ENCODE measurements at places on chromosomes 5 and 9.

GRCh38 chr5:94524841-94525697 lies 93.3 kb downstream of the KIAA0825 start:
- peak; percentile 55 for DNase-seq

DNA sequence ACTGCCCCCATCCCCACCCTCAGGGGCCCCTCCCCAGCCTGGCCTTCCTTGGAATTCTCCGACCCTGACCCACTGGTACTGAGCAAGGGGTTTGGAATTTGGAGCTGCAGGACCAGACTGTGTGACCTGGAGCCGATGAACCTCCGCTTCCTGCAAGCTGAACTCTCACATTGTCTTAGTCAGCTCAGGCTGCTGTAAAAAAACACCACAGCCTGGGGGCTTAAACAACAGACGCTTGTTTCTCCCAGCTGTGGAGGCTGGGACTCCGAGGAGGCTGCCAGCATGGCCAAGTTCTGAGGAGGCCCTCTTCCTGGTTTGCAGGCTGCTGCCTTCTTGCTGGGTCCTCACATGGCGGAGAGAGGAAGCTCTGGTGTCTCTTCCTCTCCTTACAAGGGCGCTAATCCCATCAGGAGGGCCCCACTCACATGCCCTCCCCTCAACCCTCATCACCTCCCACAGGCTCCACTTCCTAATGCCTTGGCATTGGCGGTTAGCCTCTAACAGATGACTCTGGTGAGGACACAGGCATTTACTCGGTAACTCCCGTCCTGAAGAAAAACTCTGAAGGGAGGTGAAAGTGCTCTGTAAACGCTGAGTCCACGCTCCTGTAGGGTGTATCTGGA lies 42.4 kb downstream of the C5orf15 start:
- no peak for DNase-seq

DNA sequence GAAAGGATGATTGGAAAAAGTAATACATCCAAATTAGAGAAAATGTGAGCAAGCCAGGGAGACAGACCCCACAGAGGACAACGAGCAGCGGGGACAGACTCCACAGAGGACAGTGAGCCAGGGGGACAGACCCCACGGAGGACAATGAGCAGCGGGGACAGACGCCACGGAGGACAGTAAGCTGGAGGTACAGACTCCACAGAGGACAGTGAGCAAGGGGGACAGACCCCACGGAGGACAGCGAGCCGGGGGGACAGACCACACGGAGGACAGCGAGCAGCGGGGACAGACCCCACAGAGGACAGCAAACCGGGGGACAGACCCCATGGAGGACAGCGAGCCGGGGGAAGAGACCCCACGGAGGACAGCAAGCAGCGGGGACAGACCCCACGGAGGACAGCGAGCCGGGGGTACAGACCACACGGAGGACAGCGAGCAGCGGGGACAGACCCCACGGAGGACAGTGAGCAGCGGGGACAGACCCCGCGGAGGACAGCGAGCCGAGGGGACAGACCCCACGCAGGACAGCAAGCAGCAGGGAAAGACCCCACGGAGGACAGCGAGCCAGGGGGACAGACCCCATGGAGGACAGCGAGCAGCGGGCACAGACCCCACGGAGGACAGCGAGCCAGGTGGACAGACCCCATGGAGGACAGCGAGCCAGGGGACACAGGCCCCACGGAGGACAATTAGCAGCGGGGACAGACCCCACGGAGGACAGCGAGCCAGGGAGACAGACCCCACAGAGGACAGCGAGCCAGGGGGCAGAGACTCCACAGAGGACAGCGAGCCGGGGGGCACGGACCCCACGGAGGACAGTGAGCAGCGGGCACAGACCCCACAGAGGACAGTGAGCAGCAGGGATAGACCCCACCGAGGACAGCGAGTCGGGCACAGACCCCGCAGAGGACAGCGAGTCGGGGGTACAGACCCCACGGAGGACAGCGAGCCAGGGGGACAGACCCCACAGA lies 1.9 kb upstream of the ZDHHC11 start:
- no peak for DNase-seq

GRCh38 chr5:19975795-19976194 lies 12.2 kb downstream of the CDH18 start:
- no peak for DNase-seq

DNA sequence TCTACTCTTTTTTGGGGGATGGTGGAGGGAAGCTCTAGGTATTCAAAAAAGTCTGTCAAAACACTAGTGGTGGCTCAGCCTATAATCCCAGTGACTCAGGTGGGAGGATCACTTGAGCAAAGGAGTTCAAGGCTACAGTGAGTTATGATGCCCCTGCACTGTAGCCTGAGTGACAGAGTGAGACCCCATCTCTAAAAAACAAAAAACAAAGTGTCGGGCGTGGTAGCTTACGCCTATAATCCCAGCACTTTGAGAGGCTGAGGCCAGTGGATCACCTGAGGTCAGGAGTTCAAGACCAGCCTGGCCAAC lies 15.8 kb upstream of the SLC35D2 start:
- no peak for DNase-seq

GRCh38 chr9:119639287-119639955 lies 270.2 kb upstream of the BRINP1 start:
- DNase-seq, result no peak

DNA sequence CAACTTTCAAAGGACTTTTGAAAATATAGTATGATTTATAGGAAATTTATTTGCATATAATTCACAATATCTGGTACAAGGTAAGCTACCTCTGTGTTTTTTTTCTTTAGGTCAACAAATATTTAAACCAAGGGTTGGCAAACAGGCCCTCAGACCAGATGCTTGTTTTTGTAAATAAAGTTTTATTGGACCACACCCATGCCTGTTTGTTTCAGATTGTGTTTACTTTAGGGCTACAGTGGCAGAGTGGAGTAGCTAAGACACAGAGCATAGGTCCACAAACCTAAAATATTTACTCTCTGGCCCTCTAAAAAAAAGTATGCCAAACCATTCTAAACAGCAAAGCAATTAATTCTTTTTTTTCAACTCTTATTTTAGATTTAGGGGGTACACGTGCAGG lies 119.7 kb upstream of the CCDC152 start:
- no peak for DNase-seq

DNA sequence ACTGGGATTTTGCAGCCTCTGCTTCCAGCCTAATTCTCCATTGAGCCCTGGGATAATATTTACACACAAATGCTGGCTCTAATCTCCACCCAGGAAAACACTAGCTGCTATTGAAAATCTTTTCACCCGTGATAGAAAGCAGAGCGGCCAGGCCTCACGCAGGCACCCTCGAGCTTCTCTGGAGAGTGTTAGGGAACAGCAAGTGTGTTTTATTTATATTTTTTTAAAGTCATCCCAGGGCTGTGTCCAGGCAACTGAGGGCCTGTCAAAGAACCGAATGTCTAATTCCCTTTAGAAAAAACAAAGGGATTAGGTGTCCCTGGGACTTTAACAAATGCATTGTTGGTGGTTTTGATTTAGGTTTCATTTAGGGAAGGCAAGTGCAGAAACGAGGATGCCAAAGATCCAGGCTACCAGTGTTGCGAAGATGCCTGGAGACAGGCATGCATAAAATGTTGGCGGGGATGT lies 51.2 kb upstream of the SPRY4 start:
- no peak for DNase-seq

DNA sequence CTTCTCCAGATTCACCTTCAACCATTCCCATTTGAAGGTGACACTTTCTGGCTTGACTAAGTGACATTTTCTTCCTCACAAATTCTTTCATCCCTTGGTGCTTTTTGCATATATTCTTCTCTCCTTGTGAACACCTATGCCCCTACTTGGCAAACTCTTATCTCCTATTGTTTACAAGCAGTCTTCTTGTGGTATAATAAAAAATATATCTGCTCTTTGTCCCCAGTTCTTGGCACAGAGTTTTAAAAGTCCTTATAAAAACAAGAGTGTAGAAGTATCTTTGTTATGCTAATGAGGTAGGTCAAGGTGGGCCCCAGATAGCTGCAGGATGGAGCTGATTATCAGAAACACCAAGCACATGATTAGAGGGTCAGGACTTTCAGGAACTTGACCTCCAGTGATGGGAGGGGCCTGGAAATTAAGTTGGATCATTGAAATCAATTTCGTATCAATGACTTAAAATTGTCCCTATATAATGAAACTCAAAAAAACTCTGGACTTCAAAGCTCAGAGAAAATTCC lies 38.0 kb downstream of the TMEM161B start:
- DNase-seq, result no peak

GRCh38 chr5:91301106-91301846 lies 81.8 kb downstream of the ARRDC3 start:
- no peak for DNase-seq

GRCh38 chr5:64707191-64707590 lies 16.9 kb downstream of the SHISAL2B start:
- no peak for DNase-seq

DNA sequence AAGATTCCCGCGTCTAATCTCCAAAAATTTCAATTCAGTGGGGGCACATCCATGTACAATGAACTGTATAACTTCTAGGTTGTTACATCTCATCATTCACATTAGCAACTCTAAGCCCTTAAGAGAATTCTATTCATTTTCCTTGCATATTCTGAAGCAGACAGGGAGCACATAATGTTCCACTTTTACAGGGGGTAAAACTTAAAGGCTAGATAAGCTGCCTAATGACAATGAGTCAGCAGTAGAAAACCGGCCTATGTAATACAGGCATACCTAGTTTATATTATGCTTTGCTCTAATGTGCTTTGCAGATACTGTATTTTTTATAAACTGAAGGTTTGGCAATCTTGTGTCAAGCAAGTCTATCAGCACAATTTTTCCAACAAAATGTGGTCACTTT lies 40.4 kb downstream of the PTAR1 start:
- DNase-seq, result peak; percentile 61

- no peak for DNase-seq
Measured at GRCh38 chr9:124290053-124290591, 32.4 kb downstream of the NEK6 start.

GRCh38 chr9:13430368-13431221 lies 151.1 kb upstream of the MPDZ start:
- DNase-seq, result no peak

DNA sequence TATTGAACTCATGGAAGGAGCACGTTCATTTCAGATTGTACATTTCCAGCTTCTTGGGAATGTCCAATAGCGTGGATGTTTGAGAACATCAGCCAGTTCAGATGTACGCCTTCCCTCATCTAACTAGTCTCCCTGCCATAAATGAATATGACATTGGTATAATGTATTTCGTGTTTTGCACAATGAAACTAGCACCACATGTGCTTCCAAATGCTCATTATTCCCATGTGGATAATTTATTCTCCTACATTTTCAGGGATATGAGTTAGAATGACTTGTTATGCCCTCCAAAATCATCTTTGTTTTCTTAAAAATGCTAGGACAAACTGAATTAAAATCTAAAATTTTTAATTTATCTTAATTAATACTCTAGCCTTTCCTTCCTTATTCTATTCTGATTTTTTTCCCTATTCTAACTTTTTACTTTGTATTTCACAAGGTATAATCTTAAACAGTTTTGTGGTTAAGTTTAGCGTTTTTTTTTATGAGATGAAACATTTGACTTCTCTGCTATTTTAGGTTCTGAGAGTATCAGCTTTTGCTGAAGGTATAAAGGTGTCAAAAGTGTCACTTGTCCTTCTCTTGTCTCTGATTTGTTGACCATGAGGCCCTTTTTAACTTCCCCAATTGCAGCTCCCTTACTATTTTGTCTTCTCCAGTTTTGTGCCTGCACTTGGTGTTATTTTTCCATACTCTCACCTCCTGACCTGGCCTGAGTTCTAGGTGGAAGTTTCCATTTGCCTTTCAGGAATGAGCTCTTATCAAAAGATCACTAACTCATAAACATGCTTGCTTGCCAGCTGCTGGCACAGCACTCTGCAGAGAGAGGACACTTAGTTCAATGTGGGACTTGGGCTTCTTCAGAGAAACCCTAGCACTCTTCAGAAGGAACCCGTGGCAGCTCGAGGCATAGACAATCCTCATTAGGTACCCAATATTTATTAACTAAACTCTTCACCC lies 106.8 kb downstream of the FRMD3 start:
- DNase-seq, result no peak

DNA sequence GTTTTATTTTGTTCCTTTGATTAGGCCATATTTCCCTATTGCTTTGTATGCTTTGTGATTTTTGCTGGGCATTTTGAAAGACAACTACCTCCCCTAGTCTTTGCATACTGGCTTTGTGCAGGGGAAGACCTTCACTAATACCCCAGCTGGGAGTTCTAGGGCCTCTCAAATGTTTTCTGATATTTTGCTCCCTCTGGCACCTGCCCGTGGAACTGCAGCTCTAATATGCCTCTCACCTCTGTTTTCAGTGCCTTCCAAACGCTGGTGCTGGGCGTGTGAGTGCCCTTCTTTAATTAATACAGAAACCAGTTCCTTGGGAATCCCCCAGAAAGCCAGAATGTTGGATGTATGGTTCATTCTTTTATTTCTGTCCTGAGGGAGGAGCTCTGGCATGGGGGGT lies 204.5 kb downstream of the COMMD10 start:
- DNase-seq, result peak; percentile 17

GRCh38 chr5:156444753-156445291 lies 117.9 kb downstream of the SGCD start:
- no peak for DNase-seq

- DNase-seq, result no peak
Measured at GRCh38 chr9:95450171-95451064, 66.4 kb downstream of the PTCH1 start.

DNA sequence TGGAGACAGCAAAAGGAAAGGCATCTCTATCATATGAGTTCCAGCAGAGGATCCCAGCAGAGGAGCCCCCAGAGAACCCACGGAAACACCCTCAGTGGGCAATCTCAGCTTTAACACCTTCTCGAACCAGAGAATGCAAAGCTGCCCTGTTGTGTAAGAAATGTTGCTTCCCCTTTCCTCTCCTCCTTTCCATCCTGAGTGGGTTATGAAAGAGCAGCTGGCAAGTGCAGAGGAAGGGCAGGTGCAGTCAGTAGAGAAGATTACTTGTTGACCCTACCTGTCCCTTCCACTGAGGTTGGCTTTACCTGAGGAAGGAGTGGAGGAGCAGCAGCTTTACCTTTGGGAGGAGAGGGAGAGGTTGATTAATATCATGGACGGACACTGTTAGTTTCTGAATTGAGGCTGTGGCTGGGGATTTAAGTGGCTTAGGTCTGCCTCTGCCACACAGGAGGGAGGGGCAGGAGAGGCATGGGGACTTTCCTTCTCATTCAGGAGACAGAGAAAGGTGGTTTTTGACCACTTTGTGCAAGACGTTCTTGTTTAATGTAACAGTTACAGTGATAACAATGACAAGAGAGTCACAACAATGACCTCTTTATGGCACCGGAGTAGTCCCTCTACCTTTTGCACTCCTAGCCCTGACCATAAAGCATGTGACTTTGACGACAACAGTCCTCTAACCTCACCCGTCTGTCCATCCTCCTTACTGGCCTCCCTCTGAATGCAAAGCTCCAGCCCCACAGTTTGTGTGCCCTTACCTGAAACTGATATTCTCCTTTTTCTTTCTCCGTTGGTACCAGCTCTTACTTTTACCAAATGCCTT lies 254.8 kb downstream of the NSG2 start:
- DNase-seq, result no peak

DNA sequence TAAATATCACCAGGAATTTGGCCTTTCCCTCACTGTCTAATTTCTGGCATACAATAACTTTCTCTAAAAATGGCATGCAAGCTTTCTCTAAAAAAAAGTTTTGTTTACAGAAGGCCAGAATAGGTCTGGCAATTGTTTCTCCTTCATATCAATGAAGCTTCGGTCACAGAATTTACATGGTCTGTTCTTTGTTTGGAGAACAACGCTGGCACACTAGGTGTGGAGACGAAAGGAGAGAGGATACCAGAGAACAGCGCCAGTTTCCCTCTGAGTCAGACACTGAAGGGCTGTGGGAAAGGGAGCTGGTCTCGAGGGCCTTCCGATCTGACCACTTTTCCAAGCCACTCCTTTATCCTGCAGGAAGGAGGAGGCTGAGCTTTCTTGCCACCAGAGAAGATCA lies 60.1 kb upstream of the ITGA1 start:
- DNase-seq, result no peak

- no peak for DNase-seq
Measured at GRCh38 chr9:125141751-125142150, 1.6 kb downstream of the SCAI start.

Measured in hematopoietic multipotent progenitor cell treated with erythropoietin and hydrocortisone succinate and interleukin-3 and kit ligand, for 8 days (in vitro differentiated cells).